Stimulated activated naive CD4-positive, alpha-beta T cell (primary cell): ENCODE measurements at places on chromosomes 7 and 10.

- no peak for DNase-seq
Observed at GRCh38 chr10:130220251-130221185, 84.3 kb downstream of the GLRX3 start.

- DNase-seq = no peak
Observed at GRCh38 chr10:6187278-6187677, 15.5 kb upstream of the PFKFB3 start.

DNA sequence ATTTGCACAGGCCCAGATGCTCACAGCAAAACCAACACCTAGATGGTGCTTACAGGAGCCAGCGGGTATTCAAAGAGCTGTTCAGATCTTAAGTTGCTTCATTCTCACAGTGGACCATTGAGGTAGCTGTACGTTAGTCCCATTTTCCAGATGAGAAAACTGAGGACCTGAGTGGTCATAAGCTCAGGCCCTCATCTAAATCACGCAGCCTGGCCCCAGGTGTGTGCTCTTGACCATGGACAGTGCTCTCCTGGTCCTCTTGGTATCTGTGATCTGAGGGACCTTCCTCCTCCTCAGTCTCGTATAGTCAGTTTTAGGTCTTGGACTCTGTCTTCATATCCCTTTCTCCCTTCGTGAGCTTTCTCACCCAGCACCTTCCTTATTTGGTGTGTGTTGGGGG, 43.7 kb downstream of the HTRA1 start:
- no peak for DNase-seq

DNA sequence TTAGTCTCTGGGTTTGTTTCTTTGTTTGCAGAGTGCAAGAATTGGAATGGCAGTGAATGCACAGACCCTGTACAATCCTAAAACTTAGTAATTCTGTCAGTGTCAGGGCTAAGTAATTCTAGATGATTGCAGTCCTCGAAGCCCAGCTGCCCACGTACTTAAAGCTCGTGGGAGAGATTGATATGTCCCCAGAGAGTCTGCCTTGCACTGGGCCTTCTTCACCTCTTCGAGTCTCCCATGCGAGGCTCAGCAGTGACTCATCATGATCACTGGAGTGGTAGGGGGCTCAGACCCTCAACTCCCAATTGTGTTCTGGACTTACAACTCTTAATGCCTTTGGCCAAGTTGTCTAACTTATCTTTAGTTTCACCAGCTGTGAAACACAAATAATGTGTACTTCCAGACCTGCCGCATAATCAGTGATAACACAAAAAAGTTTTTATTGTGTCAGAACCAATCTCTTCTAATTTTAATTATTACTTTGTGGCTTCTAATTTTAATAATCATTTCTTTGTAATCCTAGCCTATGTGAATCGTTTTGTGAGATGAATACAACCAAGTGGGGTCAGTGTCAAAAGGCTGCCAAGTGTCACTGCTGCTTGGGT, 345.6 kb upstream of the LRGUK start:
- DNase-seq = no peak

GRCh38 chr7:22156205-22156604, 200.7 kb downstream of the RAPGEF5 start:
- no peak for DNase-seq

DNA sequence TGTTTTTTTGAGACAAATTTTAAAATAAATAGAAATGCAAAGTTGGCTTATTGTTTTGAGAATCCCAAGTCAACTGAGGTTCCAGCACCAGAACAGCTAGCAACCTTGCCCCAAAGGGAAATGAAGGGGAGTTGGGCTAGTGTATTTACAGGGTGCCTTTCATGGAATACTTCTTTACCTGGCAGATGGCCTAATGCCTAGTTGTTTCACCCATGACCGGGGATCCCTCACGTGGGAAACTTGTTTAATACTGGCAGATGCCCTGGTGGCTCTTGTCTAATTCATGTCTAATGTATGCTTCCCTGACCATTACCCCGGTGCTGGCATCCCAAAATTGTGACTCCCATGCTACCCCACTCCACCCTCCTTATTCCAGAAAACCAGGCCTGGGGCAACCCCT, 861.1 kb upstream of the ZWINT start:
- DNase-seq = no peak

- DNase-seq = no peak
Observed at GRCh38 chr7:2474224-2474623, 2.0 kb downstream of the GRIFIN start.

DNA sequence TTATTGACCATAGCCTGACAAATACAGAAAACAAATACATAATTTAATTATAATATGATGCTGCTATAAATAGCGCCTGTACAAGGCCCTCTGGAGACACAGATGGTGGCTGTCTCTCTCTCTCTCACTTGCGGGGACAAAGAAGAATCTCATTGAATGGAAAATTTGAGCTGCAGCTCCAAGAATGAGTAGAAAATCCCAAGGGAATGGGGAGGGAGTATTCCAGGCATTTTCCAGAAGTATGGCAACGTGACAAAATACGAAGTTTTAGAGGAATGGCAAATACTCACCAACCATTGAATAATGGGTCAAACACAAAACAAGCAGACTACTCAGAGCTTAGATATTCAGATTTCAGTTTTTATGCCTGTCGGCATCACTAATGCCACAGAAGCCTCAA, 179.9 kb downstream of the NRP1 start:
- no peak for DNase-seq

DNA sequence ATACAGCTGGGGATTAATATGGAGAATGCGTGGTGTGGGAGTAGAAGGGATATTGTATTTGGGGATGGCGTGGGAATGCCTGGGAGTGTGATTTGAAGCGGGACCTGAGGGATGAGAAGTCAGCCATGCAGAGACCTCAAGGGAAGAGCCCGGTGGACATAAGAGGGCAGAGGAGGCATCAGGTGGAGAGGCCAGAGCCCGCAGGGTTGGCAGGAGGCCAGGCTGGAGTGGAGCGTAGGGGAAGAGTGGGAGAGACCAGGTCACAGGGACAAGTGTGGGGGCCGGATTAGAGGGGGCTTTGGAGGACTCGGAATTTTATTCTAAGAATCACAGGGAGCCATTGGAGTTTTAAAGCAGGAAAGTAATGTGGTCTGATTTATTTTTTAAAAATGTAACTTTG, 2.0 kb downstream of the NDUFB2 start:
- DNase-seq = no peak

- no peak for DNase-seq
Observed at GRCh38 chr10:115774721-115775120, 498.3 kb downstream of the GFRA1 start.

DNA sequence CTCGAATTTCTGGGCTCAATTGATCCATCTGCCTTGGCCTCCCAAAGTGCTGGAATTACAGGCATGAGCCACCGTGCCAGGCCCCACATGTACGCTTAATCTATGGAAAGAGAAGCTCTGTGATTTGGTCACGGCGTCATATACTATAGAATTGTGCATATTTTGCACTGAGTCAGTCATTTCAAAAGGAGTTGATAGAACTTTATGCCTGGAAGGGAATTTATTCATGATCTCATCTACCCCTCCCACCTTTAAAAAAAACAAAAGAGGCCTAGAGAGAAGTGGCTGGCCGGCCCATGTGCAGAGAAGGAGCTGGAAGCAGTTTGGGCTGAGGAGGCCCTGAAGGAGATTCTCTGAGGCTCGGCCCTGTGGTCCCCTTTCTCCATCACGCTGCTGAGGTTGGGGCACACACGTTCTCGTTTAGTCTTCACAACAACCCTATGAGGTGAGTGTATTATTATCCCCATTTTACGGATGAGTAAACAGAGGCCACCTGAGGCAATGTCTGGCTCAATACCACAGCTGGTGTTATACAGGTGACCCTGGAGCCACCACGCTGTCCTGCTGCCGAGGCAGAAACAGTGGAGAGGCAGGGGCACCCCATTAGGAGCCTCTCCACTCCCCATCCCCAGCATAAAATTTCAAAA, 47.2 kb upstream of the ZRANB1 start:
- DNase-seq = no peak

- DNase-seq = no peak
Observed at GRCh38 chr10:31619531-31620061, 300.6 kb downstream of the ZEB1 start.

GRCh38 chr10:71769279-71769823, 4.0 kb downstream of the VSIR start:
- no peak for DNase-seq

- no peak for DNase-seq
Observed at GRCh38 chr10:12823328-12823727, 178.2 kb downstream of the CCDC3 start.

GRCh38 chr10:126111516-126111915, 215.2 kb downstream of the FANK1 start:
- DNase-seq = no peak

- no peak for DNase-seq
Observed at GRCh38 chr7:135856356-135857144, 107.9 kb upstream of the FAM180A start.

- no peak for DNase-seq
Observed at GRCh38 chr10:117005527-117006055, 604 bp upstream of the SHTN1 start.

- DNase-seq = no peak
Observed at GRCh38 chr10:76899490-76899889, 738.1 kb downstream of the KCNMA1 start.

DNA sequence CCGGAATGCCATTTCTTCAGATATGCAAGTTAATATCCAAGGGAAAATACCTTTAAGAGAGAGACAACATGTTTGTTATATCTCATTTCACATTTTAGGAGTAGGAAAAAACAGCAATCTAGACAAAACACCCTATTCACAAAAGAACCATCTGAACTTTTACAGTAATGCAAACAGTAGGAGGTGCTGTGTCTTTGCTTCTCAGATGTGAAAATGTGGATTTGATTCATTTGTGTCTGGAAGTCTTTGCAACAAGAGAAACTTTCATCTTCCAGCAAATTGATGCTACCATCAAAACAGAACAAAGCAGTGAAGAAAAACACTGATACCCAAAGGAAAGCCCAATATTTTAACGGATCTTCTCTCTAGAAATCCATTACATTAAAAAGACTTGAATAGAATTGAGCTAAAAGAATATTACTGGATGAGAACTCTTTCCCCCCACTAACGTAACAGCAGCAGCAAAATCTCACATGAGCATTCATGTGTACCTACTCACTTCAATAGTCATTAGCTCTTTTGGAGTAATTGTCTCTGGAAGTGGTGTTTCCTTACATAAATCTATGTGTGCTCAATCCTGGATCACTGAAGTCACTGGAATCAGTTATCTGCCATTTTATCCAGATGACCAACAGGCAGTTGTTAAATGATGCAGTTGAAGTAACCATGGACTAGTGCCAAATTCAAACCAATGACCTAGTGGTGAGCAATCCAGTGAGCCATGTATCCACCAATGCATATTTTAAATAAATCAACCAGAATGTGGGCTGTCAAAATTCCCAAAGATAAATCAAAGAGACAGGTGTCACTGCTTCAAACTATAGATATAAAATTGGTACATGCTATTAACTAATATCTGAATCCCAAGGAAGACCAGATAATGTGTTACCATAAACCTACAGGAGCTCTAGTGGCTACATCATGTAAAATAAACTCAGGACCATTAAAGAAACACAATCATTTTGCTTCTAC, 1.8 kb downstream of the SEMA3C start:
- DNase-seq = no peak

- DNase-seq = no peak
Observed at GRCh38 chr7:101558742-101559325, 70.3 kb downstream of the MYL10 start.

- DNase-seq = no peak
Observed at GRCh38 chr10:123377883-123378282, 223.7 kb downstream of the BUB3 start.

DNA sequence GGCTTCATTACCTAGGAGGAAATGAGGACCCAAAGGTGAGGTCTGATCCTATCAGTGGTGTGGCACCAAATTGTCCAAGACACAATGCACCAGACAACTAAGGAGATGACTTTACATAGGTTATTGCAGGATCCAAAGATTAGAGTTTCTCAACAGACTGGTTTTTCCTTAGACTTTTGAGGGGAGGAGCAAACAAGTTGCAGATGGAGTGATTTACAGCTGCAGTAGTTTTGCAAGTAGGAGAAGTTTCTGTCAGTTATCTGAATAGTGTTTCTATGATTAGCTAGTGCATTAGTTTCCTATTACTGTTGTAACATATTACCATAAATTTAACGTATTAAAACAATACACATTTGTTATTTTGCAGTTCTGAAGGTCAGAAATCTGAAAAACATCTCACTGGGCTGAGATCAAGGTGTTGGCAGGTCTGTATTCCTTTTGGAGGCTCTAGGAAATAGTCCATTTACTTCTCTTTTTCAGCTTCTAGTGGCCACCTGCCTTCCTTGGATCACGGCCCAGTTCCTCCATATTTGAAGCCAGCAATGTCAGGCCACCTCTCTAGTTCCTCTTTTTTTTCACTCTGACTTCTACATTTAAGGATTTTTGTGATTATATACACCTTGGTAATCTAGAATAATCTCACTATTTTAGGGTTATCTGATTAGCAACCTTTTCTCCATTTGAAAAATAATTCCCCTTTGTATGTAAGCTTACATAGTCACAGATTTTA, 994.9 kb downstream of the REEP3 start:
- DNase-seq = no peak

DNA sequence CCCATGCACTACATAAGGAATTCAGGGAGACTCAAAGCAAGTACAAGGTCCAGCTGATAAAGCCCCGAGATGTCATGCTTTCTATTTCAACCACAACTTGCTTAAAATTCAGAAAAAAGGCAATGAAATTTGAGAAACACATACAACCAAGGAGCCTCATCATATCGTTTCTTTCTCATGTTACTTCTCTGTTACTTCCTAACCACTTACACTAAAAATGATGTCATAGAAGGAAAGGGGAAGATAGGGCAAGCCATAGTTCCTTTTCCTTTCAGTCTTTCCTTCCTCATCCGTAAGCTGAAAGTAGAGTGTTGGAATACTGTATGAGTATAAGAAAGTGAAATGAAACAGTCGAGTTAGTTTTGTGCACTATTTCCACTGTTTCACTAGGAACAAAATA, 27.9 kb upstream of the CDK14 start:
- DNase-seq = no peak

GRCh38 chr10:43825421-43825820, 176.7 kb upstream of the ZNF32 start:
- no peak for DNase-seq

GRCh38 chr10:86179153-86179524, 187.5 kb downstream of the GRID1 start:
- no peak for DNase-seq

DNA sequence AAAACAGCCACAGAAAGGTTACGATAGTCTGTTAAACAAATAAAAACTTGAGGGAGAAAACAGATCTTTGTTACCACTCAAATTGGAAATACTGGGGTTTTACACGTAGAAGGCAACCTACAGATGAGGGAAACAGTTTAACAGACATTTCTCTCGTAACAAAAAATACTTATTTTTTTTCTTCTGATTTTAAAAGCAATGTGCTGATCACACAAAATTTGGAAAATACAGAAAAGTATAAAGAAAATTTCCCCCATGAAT, 211.7 kb downstream of the FAM107B start:
- DNase-seq = no peak

DNA sequence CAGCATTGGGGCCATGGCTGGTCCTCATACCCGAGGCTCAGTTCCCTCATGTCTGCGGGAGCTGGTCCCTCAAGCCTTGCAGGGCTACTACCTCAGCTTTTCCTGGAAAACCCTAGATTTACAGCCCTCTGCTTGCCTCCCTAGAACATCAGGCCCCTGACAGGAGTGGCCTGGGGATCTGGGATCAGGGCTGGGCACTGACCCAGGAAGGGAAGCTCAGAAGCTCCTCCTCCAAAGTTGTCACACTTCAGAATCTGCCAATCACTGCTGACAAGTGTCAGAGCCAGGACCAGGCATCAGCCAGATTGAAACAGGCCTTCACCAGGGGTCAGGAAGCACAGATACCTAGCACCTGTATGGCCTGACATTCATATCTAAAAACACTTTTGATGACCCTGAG, 115.2 kb downstream of the GRID1 start:
- DNase-seq = no peak
